ENCODE measurements at places on chromosomes 5 and 9.

DNA sequence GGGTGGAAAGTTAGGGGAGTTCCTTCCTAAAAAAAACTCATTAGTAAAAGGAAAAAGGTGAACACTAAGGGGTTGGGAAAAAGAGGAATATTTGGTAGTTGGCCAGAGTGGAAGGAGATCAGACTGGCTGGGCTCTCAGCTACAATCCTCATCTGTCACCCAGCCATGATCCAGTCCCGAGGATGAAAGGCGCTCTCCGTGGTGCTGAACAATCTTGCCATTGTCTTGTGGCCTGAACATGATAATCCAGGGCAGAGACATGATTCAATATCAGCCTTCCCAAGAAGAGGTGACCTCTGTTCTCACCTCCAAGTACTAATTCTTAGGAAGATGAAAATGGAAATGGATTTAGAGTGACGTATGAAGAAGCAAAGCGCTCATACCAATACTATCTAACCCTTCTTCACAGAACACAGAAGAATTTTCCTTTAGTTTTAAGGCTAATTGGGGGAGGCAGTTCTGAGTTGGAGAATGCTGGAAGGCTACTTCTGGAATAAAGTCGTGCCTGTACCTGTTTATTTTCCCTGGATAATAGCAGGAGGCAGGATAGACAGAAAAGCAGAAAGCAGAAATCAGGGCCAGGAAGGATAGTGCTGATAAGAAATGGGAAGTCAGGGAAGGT is 36.6 kb upstream of the MYORG start:
- peak; percentile 74 for DNase-seq

DNA sequence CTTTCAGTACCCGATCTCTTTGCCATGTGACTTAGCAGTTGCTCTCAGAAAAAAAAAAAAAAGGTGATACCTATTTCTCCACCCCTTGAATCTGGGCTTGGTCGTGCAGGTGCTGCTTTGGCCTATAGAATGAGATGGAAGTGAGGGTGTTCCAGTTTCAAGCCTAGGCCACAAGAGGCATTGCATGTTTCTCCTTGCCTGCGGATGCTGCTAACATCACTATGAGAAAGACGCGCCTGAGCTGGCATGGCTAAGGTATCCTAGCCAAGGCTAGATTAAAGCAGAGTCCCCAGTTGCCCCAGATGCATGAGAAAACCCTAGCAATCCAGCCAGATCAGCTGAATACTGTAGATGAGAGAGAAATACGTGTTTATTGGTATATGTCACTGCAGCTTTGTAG is 14.7 kb upstream of the CSF1R start:
- DNase-seq = peak; percentile 19

DNA sequence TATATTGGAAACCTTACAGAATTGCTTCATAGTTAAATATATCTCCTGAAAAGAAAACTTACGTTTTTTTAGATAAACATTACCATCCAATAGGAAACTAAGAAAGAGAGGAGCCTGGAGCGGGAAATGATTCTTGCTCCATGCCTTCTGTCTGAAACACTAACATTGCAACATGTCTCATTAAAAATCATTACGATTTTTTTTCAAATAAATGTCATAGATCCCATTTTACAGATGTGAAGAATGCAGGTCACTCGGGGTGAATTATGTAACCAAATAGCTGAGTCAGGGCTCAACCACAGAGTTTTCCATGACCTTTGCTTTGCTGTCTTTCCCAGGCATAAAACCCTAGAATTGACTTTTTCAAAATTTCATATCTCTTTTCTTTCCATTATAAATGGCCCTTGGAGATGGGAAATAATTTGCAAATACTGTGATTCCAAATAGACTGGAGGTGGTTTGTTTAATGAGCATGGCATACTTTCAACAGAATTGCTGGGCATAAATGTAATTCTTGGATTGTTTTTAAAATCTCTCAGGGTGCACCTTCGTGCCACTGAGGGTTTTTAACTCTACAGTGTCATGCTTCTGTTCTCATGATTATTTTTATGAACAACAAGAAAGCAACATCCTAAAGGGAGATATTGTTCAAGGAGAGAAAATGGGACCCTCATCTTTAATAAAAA is 302.8 kb downstream of the EBF1 start:
- no peak for DNase-seq

- DNase-seq = no peak
Observed at GRCh38 chr5:1404062-1404461, 41.2 kb downstream of the SLC6A3 start.

GRCh38 chr5:145396888-145397287 is 438.3 kb downstream of the PRELID2 start:
- no peak for DNase-seq

DNA sequence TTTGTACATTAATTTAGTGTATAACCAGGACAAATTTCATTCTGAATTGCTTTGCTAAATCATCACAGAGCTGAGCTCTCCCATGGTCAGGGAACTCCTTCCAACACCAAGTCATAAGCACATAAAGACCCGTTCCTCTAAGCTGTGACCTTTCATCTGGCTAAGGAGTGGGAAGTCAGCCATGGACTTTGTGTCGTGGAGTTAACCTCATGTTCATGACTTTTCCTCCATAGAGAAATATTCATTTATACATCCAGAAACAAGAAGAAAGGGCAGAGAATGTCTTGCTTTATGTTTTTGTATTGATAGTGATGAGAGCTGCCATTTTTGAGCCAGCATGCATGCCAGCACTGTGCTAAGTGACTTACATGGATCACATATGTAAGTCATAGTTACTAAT is 97.5 kb downstream of the INIP start:
- DNase-seq = no peak

DNA sequence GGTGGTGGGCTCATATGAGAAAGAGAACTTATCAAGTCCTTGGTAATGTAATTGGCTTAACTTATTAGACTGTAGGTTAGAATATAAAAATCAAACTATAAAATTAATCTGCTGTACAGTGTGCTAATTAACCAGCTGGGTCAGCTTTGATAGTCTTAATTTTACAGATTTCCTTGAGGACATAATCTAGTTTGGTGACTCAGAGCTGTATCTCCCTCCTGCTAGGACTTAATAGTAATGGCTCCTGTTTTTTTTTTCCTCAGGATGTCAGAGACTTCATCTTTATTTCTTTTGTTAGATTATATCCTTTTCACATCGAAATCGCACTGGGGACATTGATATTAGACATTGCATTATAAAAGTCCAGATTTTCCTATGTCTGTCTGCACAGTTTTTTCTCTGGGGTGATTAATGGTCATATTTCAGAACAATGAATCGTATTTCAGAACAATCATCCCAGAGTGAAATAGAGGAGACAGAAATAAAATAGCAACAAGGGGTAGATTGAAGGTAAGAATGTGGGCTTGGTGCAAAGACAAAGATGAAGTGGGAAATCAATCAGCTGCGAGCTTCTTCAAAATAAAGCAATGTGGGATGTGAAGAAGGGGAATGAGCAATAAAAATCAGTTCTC is 346.4 kb upstream of the RIOK2 start:
- DNase-seq = no peak

DNA sequence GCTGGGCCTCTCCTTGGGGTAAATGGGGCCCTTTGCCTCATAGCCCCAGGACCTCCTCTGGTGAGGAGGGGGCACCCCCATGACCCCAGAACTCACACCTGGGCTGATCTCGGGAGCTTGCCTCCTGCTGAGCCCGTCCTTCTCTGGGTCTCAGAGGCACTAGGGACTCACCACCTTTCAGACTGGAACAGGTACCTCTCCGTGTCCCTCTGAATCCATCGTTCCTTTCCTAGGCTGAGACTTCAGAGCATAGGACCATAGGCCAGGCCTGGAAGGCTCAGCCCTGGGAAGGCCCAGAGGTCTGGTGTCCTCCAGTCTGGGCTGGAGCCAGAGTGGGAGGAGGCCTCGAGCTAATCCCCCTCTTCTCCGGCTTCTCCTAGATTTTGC is 97.9 kb downstream of the CACNA1B start:
- DNase-seq = no peak

- DNase-seq = no peak
Observed at GRCh38 chr5:174355208-174355612, 309.7 kb downstream of the NSG2 start.

- peak; percentile 66 for DNase-seq
Observed at GRCh38 chr9:70111042-70111602, 67.5 kb downstream of the MAMDC2 start.

- DNase-seq = peak; percentile 29
Observed at GRCh38 chr5:172777881-172778814, 7.2 kb upstream of the DUSP1 start.

- no peak for DNase-seq
Observed at GRCh38 chr5:122346897-122347581, 35.0 kb downstream of the SNCAIP start.

DNA sequence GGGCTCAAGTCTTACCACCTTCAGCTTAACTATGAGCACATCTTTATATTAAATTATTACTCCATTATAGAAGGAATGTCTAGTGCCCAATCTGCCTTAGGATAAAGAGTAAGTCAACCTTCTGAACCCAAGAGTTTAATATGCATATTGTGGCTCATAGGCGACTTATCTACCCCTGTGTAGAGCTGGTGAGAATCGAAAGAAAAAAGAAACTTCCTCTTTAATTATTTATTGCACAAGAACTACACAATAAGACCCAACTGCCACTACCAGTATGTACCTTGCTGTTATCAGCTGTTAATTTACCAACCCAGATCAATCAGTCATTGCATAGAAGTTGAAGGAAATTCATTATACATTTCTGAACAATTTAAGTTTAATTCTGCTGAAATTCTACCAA is 329.1 kb upstream of the SLC24A2 start:
- DNase-seq = no peak

DNA sequence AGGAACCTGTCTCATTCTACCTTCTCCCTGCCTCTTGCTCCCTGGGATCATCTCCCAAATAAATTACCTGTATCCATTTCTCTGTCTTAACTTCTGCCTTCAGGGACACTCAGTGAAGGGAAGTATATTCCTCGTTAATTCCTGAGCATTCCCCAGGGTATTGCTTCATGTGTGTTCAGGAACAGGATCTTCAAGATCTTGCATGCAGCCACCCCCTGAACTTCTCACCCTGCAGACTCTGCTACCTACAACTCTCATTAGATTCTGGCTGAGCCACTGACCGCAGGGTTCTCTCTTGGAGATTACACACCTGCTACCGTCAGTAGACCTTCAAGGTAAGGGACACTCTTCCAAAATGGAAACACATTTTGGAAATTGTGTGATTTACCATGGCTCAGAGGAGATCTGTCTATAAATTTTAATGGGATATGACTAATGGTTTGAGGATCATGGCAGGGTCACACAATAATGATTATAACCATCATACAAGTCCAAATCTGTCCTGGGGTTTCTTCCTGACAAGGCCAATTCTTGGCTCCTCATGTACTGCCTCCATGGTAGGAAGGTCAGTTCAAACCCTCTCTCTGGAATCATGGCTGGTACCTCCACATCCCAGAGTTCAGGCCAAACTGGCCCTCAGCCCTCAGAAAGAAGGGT is 38.9 kb upstream of the UGCG start:
- DNase-seq = no peak

DNA sequence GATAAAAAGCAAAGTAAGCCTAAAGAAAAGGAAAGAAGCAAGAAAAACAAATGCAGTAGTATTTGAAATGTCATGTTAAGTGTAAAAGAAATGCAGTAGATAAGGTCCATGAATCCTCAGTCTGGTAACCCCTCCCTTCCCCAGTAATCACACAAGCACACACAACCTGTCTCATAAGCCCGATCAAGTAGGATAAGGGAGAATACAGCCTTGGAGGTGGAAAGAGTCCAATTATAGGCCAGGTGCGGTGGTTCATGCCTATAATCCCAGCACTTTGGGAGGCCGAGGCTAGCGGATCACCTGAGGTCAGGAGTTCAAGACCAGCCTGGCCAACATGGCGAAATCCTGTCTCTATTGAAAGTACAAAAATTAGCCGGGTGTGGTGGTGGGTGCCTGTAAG is 117.9 kb downstream of the GADD45G start:
- no peak for DNase-seq

DNA sequence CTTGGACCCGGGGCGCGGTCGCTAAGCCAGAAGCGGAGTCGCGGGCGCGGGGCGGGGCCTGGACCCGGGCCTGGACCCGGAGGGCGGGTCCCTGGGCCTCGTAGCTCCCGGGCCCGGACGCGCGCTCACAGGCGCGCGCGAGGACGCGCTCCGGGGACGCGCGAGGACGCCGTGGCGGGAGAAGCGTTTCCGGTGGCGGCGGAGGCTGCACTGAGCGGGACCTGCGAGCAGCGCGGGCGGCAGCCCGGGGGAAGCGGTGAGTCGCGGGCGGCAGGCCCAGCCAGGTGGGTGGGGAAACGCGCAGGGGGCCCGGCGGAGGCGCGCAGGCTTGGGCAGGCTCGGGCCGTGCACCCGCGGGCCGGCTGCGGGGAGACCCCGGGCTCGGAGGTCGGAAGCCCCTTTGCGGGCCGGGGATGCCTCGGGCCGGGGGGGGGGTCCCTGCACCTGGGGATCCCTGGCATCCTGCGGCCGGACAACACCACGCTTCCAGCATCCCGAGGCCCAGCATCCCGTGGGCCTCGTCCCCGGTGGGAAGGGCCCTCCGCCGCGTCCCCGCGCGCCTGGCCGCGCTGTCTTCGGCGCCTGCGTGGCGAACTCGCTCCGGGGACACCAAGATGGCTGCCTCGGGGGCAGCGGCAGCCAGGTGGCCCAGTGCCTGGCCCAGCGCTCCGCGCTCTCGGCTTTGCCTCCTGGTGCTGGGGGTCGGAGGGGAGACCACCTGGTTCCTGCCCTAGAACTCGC is at the start of gene SFXN1:
SFXN1 (plus strand) TSS at position 177 of the 741 bp plus-strand sequence. CDS start 13,544 bp downstream, outside the sequence.
- peak; percentile 85 for DNase-seq

GRCh38 chr5:132180134-132180745 is 47.4 kb downstream of the P4HA2 start:
- peak; percentile 35 for DNase-seq

DNA sequence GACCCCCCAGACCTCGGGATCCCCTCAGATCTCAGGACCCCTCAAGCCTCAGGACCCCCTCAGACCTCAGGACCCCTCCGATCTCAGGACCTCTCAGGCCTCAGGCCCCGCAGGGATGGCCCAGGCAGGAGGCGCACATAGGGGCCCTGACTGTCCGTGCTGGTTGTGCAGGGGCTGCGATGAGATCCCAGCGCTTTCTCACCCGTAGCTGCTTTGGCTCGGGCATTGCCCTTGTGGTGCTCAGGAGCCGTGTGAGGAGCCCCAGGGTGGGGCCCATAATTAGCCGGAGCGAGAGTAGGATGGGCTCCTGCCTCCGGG is 680 bp upstream of the LPCAT1 start:
- no peak for DNase-seq

DNA sequence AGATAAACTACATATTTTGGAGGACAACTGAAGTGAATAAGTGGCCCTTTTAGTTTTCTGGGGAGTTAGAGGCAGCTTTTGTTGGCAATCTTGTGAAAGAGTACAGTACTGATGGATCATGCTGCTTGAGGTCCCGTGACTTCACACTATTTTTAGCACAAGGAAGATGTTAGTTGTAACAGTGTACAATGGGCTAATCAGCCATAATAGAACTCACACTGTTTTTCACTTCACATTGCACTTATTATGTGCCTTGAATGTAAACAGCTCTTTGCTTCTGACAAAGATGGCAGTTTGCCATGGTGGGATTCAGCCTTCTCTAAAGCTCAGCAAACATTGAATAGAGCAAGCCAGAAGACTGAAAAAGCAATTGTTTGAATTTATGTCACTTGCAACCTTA is 176.7 kb upstream of the ZNF608 start:
- DNase-seq = no peak

Measured in activated CD8-positive, alpha-beta T cell treated with anti-CD3 and anti-CD28 coated beads, Interleukin-2, amount 10 ng/mL, durations not matched to agents 7 days and 5 days (primary cell).